ENCODE measurements at places on chromosomes 1 and 21. TPM values are rescaled to one million over a fixed set of nuclear protein-coding genes. Genes with fewer than 3 reads are reported as not detected.

GRCh38 chr1:87556326-87556725, 227.6 kb downstream of the LMO4 start:
- H3K27me3 ChIP-seq, result peaks cover 3% of the 10 kb centered on the region
- no peak overlapping the region for H3K27ac ChIP-seq
- no peak overlapping the region for H3K4me3 ChIP-seq
- no peak for DNase-seq

The HLX gene
- 0.20 TPM for total RNA-seq

- no peak for DNase-seq
- no peaks in the 10 kb centered on the region for H3K4me1 ChIP-seq
- H3K27ac ChIP-seq, result no peak overlapping the region
- H3K27me3 ChIP-seq, result peaks cover 2% of the 10 kb centered on the region
Observed at GRCh38 chr1:54835970-54836369, 34.8 kb upstream of the TTC22 start.

The TMEM51 gene
- not detected for total RNA-seq

DNA sequence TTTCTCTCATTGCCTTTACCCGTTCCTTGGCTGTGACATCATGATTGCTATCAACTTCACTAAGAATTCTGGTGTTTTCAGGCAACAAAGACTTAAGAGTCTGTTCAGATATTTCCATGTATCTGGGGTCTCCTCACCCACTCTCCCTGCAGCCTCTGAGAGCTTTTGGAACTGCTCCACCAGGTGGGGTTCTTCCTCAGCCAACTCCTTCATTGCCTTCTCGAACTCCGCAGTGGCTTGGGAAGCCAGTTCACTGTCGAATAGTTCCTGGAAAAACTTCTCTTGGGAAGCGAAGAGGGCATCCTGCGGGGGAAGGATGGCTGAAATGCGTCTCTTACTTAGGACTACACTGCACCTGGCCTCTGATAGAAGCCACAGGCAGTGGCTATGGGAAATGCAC, 2.1 kb downstream of the PEX19 start:
- peaks cover 21% of the 10 kb centered on the region for H3K4me1 ChIP-seq
- no peaks in the 10 kb centered on the region for H3K27me3 ChIP-seq

DNA sequence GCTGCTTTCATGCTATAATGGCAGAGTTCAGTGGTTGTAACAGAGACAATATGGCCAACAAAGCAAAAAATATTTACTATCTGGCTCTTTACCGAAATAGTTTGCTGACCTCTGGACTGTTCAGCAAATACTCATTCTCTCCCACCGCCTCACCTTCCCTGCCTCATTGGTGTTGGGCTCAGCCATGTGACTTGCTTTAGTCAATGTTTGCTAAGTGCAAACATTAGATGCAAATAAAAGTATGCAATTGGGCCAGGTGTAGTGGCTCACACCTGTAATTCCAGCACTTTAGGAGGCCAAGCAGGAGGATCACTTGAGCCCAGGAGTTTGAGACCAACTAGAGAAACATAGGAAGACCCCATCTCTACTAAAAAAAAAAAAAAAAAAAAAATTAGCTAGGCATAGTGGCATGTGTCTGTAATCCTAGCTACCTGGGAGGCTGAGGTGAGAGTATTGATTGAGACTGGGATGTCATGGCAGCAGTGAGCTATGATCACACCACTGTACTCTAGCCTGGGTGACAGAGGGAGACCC, 55.1 kb downstream of the RPL5 start:
- H3K27ac ChIP-seq, result no peak overlapping the region
- no peak for DNase-seq
- H3K4me3 ChIP-seq, result no peak overlapping the region
- H3K4me1 ChIP-seq, result peaks cover 22% of the 10 kb centered on the region
- no peaks in the 10 kb centered on the region for H3K27me3 ChIP-seq
- H3K36me3 ChIP-seq, result peaks cover 8% of the 10 kb centered on the region

DNA sequence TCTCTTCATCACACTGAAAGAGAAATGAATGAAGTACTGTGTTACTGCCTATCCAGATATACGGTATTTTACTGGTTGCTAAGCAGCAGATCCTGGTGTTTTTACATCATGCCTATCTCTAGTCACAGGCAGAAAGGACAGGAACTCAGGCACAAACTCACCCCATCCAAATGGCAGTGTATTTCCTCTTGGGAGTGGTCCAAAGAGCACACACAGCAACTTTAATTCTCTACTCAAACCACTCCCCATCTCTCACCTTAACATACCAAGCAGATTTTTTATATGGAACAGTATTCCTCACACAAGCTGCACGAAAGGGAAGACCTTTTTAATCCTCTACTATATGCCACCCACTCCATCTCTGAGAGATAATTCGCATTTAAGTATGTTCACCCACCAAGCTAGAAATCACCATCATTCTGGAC, 27.3 kb downstream of the EIF4G3 start:
- no peak overlapping the region for H3K27ac ChIP-seq
- no peak overlapping the region for H3K4me3 ChIP-seq
- no peak for DNase-seq

DNA sequence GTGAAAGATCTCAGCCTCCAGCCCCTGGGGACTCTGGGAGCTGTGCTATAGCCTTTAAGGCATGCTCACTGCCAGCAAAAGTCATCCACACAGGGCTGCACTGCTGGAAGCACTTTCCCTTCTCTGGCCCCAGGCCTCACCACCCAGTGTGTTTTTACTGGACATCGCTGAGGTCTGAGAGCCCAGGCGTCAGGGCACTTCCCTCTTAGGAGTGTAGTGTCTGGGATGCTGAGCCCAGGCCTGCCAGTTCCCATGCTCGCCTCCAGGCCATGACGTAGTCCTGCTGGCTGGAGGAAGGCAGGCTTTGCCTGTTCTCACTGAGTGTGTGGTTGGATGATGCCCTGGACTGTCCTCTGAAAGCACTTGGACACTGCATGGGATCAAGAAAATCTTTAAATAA, 101.2 kb downstream of the GDAP2 start:
- H3K27me3 ChIP-seq, result peaks cover 7% of the 10 kb centered on the region
- H3K4me1 ChIP-seq, result peaks cover 4% of the 10 kb centered on the region
- DNase-seq, result no peak
- H3K36me3 ChIP-seq, result no peaks in the 10 kb centered on the region
- H3K27ac ChIP-seq, result no peak overlapping the region
- no peak overlapping the region for H3K4me3 ChIP-seq
